ENCODE measurements at places on chromosomes 6 and 20. TPM values are rescaled to one million over a fixed set of nuclear protein-coding genes. Genes with fewer than 3 reads are reported as not detected.

Gene PRL
- not detected for total RNA-seq

Gene RSPO3
- 2.2 TPM for total RNA-seq

Gene EEF1A1
- 5,266 TPM for total RNA-seq

Gene PBX2
- total RNA-seq: 23.5 TPM

Gene MYCT1
- 1.3 TPM for total RNA-seq

Gene SMOC2
- 18.4 TPM for total RNA-seq

Gene DEFB132
- total RNA-seq: not detected

Gene ZNF311
- 0.35 TPM for total RNA-seq

Gene TINAG
- total RNA-seq: not detected

Gene CBFA2T2
- 4.7 TPM for total RNA-seq

Gene KATNA1
- 3.5 TPM for total RNA-seq

Gene SCP2D1
- total RNA-seq: not detected

Gene LIN28B
- 0.22 TPM for total RNA-seq

Gene KHDC1L
- not detected for total RNA-seq

Gene DDRGK1
- 45.6 TPM for total RNA-seq

Gene NEDD9
- total RNA-seq: 9.4 TPM

Gene C6orf15
- not detected for total RNA-seq

Gene NELFE
- total RNA-seq: 30.0 TPM

Gene EMILIN3
- 0.04 TPM for total RNA-seq

Gene AKAP12
- total RNA-seq: 3.0 TPM

Gene TRIM10
- total RNA-seq: not detected

Gene MTFR2
- 0.32 TPM for total RNA-seq

Gene SH3BGRL2
- total RNA-seq: 15.2 TPM

Gene SLC22A23
- total RNA-seq: 12.6 TPM

Gene NOX3
- not detected for total RNA-seq

Gene ARMC12
- total RNA-seq: 0.12 TPM

Gene IL17A
- not detected for total RNA-seq

Gene CRIP3
- total RNA-seq: 4.6 TPM

Gene TMEM170B
- total RNA-seq: 1.2 TPM

Gene RUNX2
- total RNA-seq: 0.55 TPM

Gene CLPSL2
- 4.3 TPM for total RNA-seq

Gene BPIFB2
- not detected for total RNA-seq

Gene FABP7
- not detected for total RNA-seq
